ENCODE measurements at places on chromosomes 3 and 15.

DNA sequence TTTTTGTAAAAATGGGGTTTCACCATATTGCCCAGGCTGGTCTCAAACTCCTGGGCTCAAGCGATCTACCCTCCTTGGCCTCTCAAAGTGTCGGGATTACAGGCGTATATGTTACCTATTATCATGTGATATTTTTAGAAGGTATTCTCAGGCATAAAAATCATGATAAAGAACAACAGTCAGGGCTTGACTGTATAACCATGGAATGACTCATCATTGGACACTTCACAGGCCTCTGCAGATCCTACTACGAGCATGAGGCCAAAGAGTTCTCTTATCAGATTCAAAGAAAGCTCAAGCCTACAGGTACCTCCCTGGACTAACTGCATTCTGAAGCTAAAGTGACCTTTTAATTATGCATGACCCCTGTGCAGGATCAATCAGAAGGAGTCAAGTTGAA lies 91.7 kb upstream of the PRICKLE2 start:
- DNase-seq, result no peak

GRCh38 chr3:160184655-160185054 lies 40.6 kb upstream of the C3orf80 start:
- DNase-seq, result no peak

DNA sequence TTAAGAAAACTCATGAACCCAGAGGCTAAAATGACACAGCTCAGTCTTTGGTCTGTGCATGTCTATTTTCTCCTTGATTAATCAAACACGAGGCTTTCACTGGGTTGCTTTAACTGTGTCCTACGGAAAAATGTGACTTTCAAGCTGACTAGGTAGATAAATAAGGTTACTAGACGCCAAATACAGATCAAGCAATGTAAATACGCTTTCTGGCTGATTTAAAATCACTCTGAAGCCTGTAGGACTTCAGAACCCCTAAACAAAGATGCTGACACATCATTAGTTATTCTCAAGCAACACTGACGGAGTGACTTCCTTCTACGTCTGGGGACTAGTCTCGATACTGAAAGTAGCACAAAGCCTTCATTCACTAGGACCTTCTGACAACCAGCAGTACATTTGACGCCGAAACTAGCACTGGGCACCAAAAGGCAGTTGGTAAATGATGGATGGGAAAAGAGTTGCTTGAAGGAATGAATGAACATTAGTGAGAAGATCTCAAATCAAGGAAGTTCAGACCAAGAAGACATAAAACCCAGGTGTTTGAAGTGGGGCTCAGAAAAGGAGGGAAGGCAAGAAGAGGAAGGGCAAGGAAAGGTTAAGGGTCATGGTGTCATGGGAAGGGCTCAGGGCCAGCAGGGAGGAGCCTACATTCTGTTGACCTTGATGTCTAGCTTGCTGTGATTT lies 67.1 kb upstream of the CDV3 start:
- DNase-seq, result no peak

DNA sequence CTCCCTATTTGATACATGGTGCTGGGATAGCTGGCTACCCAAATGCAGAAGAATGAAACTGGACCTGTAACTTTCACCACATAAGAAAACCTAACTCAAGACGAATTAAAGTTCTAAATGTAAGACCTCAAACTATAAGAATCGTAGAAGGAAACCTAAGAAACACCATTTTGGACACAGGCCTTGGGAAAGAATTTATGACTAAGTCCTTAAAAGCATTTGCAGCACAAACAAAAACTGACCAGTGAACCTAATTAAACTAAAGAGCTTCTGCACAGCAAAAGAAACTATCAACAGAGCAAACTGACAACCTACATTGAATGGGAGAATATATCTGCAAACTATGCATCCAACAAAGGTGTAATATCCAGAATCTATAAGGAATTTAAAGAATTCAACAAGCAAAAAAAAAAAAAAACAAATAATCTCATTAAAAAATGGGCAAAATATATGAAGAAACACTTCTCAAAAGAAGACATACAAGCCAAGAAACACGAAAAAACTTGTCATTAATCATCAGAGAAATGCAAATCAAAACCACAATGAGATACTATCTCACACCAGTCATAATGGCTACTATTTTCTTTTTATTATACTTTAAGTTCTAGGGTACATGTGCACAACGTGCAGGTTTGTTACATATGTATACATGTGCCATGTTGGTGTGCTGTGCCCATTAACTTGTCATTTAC lies 37.0 kb downstream of the HDGFL3 start:
- DNase-seq, result no peak

- DNase-seq, result no peak
These were observed 44.4 kb downstream of the AGTR1 start for GRCh38 chr3:148742118-148742517.

- no peak for DNase-seq
These were observed 229.8 kb downstream of the NFKBIZ start for GRCh38 chr3:102078854-102079808.

GRCh38 chr15:85753261-85753660 lies 41.5 kb downstream of the KLHL25 start:
- DNase-seq, result no peak

GRCh38 chr3:20462226-20462625 lies 276.2 kb upstream of the SGO1 start:
- DNase-seq, result no peak

DNA sequence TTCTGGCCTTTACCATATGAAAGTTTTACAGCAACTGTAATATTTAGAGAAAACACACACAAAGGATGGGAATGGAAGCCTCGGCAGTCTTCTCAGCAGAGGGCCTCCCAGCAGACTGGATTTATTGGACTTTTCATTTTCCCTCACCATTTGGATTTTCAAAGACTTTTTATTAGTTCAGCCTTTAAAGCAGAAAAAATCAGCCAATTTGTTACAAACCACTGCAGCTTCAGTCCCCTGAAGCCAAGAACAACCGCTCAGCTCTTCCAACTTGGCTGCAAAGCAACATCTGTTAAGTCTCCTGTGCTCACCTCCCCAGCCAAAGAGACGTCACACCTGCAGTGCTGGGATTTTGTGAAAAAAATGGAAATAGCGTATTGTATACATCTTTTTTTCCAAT lies 120.8 kb downstream of the GMPS start:
- DNase-seq, result no peak

- DNase-seq, result no peak
These were observed 17.2 kb downstream of the ATRIP start for GRCh38 chr3:48463703-48464102.

DNA sequence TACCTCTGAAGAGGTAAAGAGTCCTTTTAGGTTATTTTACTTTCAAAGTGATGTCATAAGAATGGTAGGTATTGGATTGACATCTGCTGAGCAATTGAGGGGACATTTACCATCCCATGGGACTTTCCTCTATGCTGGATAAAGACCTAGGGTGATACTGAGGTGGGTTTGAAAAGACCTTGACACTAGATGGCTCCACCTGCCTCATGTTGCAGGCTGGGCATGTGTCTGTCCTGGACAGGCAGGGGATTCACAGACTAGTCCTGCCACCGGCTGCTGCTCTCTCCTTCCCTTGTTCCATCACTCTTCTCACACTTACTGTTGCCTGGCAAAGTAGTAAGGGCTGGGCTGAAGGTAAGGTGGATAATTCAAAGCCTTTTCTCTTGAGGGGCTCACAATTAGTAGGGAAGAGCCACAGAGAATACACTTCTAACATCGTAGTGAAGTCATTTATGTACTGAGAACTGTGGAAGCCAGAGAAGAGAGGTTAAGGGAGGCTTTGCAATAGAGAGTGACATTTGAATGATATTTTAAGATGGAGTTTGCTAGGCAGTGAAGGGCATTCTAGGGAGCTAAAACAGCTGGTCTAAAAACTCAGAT lies 27.7 kb downstream of the TRAK1 start:
- DNase-seq, result no peak

GRCh38 chr3:8730656-8731055 lies 2.9 kb upstream of the CAV3 start:
- no peak for DNase-seq

GRCh38 chr3:31710123-31710803 lies 177.5 kb downstream of the STT3B start:
- no peak for DNase-seq

DNA sequence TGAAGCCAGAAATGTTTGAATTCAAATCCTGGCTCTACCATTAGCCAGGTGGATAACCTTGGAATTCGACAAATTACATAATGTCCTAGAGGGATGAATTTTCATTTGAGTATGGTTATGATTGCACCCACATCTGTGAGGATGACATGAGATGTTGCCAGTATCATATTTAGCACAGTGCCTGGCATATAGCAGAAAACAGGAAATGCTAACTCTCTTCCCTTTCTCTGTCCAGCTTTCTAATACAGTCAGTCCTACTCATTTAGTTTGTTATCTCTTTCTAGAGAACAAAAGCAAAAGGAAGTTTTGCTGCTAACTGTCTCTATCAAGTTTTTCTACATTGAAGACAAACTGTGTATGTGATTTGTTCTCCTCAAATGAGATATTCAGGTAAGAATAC lies 231.7 kb downstream of the CPNE4 start:
- no peak for DNase-seq

GRCh38 chr3:146274833-146275232 lies 23.9 kb upstream of the PLSCR4 start:
- no peak for DNase-seq

DNA sequence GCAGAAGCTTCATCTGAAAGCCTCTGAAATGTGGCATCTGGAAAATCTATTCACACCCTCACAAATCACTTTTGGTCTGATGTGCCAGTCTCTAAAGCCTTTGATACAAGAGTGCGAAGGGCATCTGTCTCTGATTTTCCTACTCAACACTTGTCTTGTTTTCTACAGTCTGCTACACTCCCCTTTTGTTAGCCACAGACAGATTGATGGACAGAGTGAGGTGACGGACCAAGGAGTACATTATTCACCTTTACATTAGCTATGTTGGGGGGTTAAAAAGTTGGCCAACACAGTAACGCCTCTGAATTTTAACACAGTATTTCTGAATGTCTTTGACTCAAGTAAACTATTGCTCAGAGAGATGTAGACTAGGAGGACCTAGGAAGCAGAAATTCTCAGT lies 63.1 kb downstream of the TNIK start:
- no peak for DNase-seq

DNA sequence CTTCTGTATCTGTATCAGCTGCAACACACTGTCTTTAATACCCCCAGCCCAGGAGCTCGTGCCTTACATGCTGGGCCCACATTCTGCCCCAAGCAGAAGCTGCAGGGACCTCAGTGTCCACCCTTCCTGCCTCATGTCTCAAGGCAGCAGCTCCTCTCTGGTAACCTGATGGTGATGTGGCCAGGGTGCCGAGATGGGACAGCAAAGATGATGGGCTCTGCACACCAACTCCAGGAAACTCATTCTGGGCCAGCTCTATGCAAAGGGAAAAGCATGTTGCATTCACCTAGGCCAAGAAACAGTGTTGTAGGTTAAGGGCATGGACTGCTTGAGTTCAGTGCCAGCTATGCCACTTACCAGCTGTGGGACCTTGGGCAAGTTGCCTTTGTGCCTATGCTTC lies 79.5 kb upstream of the PRR23C start:
- no peak for DNase-seq

DNA sequence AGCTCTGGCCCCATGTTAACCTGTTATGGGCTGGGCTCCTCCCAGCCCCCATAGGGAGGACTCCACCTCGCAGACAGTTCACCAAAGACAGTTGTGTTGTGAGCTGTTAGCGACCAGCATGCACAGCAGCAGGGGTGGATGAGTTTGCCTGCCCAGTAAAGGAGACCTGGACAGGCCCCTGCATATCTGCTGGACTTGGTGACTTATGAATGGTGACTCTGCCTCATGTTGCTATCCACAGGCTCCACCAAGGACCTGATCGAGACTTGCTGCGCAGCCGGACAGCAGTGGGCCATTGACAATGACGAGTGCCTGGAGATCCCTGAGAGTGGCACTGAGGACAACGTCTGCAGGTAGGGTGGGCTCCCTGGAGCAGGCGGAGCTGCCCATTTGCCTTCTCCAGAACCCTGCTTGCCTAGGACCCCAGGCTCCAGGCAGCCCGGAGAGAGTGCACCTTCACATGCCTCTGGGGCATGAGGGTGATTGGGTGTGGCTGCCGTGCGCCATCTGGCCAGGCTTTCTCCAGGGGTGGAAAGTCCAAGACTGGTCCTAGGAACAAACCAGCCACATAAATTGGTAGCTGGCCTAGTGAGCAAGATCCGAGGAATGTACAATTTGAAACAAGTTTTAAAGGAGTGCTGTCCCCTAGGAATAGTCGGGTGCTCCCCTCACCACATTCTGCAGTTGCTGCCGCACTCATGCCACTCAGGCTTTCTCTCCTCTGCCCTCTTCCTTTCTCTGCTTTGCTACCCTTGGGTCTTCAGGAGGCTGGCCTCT lies 59.1 kb downstream of the FBLN2 start:
- DNase-seq, result no peak

DNA sequence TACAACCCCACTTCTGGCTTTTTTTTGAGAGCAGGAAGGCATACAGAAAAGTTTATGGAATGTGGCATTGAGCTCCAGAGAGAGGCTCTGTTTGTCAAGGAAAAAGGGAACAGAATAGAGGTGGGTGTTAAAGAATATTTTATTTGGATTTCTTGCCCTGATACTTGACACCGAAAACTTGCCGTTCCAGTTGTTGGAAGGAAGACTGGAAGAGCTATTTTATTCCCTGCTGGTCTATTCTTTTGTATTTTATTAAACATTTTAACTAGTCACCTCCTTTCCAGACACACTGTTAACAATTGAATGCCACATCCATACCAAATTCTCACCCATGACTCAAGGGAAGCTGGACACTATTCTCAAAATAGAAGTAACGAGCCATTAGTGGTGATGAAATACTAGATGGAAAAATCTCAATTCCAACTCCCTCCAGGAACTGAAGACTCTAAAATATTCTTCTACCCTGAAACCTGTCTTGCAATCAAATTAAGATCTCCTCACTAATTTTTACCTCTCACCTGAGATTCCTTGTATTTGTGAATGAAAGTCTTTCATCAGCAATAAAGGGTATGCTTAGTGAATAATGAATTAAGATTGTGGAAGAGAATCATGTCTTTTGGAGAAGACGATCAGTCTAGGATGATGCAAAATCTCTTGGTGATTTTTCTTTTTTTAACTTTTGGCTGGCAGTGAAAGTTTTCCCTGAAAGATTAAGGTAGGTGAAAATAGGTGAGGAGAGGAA lies 28.5 kb downstream of the GREM1 start:
- DNase-seq, result no peak

DNA sequence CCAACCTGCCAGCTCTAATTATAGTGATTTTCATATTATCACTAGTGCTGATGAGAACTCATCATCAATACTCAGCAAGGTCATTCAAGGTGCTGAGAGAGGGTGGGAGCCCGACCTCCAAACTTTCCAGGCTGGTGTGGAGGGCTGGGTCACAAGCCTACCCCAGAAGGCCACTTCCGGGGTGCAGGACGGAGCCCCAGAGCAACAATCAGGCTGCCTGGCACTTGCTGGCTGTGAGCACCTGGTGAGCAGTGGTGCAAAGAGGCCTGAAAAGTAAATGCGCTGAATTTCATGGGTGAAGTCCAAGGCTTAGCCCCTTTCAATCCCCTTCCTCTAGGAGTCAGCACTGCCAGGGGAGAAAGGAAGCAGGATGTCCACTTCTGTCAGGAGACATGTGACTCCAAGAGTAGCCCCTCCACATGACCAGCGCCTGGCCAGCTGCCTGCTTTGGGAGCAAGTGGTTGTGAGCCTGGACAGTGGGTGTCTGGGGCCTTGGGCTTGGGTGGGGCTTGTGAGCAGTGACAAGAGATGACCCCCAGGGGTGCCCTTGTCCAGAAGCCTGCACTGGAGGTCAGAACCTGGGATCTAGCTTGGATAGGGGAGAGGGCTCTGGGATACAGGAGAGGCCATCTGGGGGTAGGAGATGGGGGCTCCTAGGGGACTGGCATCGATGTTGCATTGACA lies 165.0 kb upstream of the TLE3 start:
- no peak for DNase-seq

All from activated T-helper 1 cell treated with anti-CD3 and anti-CD28 coated beads, Interleukin-2, amount 50 U/mL, for 16 hours (primary cell).